NCI-H526 treated with DMSO at 0.1 percent for 48 hours (cell line): ENCODE measurements at places on chromosomes 7 and 10.

DNA sequence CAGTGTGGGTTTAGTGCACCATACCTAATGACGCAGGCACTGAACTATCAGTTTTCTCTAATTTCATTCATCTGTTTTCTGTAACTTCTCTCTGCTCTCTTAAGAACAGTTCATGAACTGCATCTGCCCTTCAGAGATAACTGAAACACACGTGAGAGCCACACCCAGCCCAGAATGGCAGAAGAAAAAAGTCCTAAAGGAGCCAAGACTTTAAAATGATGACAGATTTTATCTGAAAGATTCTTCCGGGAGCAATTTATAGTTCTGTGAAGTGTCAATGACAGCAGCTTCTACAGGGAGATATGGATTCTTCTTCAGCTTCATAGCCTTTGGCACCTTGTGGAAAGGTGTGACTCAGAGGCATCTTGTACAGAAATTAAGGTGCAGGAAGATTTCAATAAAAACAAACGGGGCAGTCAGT, 211.5 kb upstream of the SLC26A5 start:
- DNase-seq = no peak

GRCh38 chr7:5426226-5426475, 2.5 kb upstream of the TNRC18 start:
- DNase-seq = peak; percentile 77

GRCh38 chr7:143049362-143049761, 2.8 kb upstream of the OR6V1 start:
- DNase-seq = no peak

- DNase-seq = no peak
Observed at GRCh38 chr7:114986190-114987180, 64.6 kb downstream of the MDFIC start.

DNA sequence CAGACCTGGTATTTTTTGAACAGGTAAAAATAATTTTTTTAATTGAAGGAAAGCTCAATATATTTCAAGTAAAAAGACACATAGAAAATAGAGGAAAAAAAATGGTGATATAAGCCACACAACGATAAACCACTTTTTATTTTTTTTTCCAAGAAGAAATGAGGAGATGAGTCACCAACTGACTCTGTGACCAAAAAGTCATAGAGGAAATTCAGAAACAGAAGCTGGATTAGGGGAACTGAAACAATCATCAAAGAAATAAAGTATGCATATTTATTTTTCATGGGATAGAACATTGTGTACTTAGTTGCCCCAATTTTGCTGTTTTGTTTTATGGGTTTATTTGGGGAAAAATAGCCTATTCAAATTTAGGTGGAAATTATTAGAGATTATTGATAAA, 176.8 kb upstream of the AGR3 start:
- no peak for DNase-seq

DNA sequence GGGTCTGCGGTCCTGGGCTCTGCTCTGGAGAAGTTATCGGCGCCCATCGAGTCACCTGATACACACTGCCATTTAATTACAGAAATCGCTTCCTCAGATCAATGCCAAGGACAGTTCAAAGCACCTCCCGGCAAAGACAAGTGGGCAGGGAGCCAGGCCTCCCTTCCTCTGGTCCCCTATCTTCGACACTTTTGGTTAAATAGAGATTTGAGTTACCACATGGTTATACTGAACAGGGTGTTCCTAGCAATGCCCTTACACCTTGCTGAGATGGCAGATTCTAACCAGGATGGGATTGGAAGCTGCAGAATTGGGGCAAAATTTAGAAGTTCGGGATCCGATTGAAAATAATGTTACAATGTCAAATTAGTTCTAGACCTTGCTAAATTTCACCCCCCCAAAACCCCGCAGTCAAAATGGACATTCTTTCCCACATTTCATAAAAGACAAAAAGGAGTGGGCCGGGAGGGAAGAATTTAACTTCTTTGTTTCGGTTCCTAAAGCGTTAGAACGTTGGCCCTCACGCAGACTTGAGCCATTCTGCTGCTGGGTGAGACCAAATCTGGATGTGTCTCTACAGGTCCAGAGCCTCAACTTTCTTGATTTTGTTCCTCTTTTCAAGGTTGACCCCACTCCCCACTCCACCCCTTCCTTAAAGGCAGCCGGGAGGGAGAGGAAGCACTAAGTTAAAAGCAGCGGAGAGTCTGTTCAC, 2.2 kb upstream of the DLX5 start:
- no peak for DNase-seq

DNA sequence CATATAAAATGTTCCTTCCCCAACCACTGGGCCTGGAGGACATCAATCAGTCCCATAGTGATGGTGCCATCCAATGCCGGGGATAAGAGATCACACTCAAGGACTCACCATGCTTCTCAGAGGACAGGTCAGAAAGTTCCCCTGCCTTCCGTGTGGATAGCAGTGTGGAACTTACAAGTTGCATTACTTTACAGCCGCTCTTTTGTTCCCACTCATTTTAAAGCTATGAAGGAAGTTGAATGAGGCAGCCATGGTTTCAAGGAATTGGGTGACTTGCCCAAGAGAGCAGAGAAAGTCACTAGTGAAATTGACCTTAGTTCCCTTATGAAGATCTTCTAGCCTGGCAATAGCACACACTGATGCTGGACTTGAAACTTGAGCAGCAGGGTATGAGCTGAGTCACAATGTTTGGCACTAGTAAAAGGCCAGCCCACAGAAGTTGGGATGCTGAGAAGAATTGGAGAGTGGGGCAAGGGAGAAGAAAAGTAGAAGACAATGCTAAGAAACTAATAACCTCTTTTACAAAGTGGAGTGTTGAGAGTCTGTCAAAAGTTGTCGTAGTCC, 78.7 kb downstream of the CXCL12 start:
- DNase-seq = no peak

DNA sequence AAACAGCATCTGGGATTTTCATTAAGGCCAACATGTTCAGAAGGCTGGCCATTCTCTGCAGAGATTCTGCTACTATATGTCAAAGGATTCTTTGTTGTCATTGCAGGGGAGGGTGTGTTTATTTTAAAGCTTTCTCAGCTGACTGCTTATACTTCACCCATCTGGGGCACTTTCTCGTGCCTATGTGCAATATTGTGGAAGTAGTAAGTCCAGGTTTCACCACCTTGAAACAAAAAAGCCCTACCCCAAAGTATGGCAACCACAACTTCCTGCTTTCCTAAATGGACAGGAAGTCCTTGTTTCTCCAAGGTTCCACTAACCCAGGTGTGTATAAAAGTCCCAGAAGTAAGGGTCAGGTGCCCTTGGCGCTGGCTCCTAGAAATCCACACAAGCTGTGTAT, 58.7 kb upstream of the COL1A2 start:
- DNase-seq = no peak

GRCh38 chr10:96720422-96721206, at the start of gene PIK3AP1:
Gene PIK3AP1 (minus strand): TSS chr10:96720514. CDS start chr10:96720394, 120 bp downstream.
- peak; percentile 44 for DNase-seq

- peak; percentile 52 for DNase-seq
Observed at GRCh38 chr10:79475877-79476276, 30.5 kb upstream of the ZCCHC24 start.

DNA sequence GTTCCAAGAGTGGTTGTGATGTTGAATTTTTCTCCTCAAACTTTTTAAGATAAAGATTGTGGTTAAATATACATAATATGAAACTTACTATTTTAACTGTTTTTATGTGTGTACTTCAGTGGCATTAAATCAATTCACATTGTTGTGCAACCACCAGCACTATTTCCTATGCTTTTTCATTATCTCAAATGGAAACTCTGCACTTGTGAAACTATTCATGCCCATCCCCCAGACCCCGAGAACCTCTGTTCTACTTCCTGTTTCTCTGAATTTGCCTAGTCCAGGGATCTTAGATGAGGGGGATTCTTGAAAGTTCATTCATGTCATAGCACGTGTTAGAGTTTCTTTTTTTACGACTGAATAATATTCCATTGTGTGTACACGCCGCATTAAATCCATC, 67.0 kb downstream of the WDR37 start:
- no peak for DNase-seq

DNA sequence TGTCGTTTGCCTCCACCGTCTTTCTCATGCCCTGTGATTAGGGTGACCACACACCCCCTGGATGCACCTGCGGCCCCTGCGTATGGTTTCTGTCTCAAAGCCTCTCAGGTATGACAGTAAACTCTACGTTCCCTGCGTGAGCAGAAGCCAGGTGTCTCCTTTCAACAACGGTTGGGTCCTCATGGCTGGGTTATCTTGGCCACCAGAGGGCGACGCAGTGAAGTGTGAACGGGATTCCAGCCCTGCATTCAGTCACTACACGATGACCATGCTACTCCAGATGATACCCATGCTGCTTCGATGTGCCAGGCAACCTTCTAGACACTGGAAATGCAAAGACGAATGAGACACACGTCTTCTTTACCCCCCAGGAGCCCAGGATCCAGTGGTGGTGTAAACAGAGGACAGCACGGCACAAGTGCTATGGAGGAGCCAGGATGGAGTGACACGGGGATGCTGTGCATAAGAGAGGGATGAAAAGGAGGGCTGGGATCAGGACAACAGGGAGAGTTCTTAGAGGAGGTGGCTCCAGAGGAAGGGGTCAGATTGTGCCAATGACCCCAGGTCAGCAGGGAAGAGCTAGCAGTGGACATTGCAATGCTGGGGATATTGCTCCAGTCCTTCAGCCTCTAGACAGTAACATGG, 228.1 kb upstream of the PFKP start:
- peak; percentile 18 for DNase-seq

- no peak for DNase-seq
Observed at GRCh38 chr10:59266321-59266720, 89.9 kb downstream of the PHYHIPL start.

DNA sequence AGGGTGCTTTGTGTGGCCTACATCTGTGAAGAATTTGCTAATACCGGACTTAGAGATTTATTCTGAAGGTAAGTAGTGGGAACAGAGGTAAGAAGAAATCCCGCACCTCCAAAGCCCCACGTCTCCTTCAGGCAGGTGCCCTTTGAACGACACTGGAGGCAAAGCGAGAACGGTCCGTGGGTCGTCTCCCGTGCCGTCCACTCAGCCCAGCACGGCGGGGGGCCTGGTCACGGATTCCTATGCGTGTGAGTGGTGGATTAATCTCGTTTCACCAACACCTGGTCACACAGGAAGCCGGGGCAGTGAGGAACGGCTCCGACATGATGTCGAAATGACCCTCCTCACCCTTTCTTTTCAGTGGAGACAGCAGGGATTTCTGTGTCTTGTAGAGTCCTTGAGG, 21.0 kb upstream of the ZFAND2A start:
- no peak for DNase-seq

DNA sequence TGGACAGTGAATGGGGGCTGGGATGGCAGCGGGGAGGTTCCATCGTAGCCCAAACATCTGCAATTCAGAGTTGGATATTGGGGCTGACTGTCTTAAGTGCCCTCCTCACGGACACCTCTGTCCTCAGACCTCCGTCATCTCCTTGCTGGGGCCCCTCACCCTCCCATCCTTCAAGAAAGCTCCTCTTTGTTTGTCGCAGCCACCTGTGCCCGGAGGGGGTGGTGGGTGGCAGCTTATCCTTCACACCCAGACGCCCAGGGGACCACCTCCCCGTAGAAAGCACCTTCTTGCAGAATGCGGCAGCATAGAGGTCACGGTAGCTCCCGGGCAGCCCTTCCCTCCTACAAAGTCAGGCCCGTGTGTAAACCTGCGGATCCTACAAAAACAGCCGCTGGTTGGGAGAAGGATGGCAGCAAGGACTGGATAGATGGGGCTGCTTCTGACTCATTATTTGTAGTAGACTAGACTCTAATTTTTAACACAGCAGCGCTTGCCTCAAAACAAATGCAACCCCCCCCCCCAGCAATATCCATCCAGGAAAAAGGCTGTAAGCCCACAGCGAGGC, 1.3 kb upstream of the PTPRN2 start:
- DNase-seq = no peak

GRCh38 chr7:95501261-95501832, 15.6 kb downstream of the ASB4 start:
- no peak for DNase-seq

DNA sequence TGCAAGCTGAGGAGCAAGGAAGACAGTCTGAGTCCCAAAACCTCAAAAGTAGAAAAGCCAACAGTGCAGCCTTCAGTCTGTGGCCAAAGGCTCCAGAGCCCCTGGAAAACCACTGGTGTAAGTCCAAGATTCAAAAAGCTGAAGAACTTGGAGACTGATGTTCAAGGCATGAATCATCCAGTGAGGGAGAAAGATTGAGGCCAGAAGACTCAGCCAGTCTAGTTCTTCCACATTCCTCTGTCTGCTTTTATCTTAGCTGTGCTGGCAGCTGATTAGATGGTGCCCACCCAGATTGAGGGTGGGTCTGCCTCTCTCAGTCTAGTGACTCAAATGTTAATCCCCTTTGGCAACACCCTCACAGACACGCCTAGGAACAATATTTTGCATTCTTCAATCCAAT, 20.1 kb upstream of the MDFIC start:
- no peak for DNase-seq

- no peak for DNase-seq
Observed at GRCh38 chr7:9863545-9863944, 1110.1 kb upstream of the PHF14 start.

- no peak for DNase-seq
Observed at GRCh38 chr7:98755138-98755898, 114.5 kb downstream of the TMEM130 start.

- DNase-seq = peak; percentile 44
Observed at GRCh38 chr10:49298983-49299815, at the start of gene C10orf71. Gene C10orf71 (plus strand): TSS chr10:49299170. CDS start chr10:49322546, 23,376 bp downstream.

DNA sequence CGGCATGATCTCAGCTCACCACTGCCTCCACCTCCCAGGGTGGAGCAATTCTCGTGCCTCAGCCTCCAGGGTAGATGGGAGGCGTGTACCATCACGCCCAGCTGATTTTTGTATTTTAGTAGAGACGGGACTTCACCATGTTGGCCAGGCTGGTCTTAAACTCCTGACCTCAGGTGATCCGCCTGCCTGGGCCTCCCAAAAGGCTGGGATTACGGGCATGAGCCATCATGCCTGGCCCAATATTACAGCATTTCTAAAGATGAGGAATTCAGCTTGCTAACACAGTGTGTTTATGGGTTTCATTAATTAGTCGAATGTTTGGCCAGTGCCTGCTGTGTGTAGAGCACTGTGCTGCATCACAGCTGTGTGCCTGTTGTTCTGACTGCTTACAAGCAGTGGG, 3.7 kb downstream of the WDR37 start:
- DNase-seq = no peak

- no peak for DNase-seq
Observed at GRCh38 chr7:79979437-79979836, 155.2 kb upstream of the GNAI1 start.
